G401 (cell line): ENCODE measurements at places on chromosomes 3 and 15. TPM values are rescaled to one million over a fixed set of nuclear protein-coding genes. Genes with fewer than 3 reads are reported as not detected.

The DNASE1L3 gene
- not detected in 2 replicates for total RNA-seq

The QTRT2 gene
- total RNA-seq, result 34.7 and 38.6 TPM in 2 replicates

The PLA2G4E gene
- not detected in 2 replicates for total RNA-seq

The SLC28A2 gene
- not detected in 2 replicates for total RNA-seq

The DCP1A gene
- 17.8 and 29.8 TPM in 2 replicates for total RNA-seq

The TJP1 gene
- 36.8 and 59.5 TPM in 2 replicates for total RNA-seq

The CCR3 gene
- 1.1 and 11.5 TPM in 2 replicates for total RNA-seq

The MAP1A gene
- total RNA-seq, result 10.0 and 16.4 TPM in 2 replicates

The NPAP1 gene
- not detected in 2 replicates for total RNA-seq

The CPEB1 gene
- total RNA-seq, result 20.6 and 34.0 TPM in 2 replicates

The RETNLB gene
- total RNA-seq, result not detected in 2 replicates

The XCR1 gene
- 0.06 TPM in 1 of 2 replicates, not detected in the other for total RNA-seq

The GOLGA8J gene
- not detected in 2 replicates for total RNA-seq

The TAGLN3 gene
- total RNA-seq, result not detected in 2 replicates

DNA sequence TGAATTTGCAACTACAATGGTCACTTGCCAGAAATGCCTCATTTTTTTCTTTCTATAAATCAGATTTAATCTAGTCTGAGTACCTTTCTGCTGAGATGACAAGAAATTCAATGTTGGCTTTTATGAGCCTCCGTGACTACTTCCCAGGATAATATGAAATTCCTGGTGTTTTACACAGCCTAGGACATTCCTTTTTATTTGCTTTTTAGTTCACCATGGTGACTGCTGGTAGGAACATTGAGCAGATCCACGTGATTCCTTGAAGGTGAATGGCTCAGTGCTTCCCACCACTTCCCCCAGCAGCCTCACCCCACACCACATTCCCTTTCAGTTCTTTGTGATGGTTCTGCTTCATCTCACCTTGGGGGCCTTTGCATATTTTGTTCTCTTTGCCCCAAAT is 4.3 kb upstream of the NPTN start:
- DNase-seq, result no peak

DNA sequence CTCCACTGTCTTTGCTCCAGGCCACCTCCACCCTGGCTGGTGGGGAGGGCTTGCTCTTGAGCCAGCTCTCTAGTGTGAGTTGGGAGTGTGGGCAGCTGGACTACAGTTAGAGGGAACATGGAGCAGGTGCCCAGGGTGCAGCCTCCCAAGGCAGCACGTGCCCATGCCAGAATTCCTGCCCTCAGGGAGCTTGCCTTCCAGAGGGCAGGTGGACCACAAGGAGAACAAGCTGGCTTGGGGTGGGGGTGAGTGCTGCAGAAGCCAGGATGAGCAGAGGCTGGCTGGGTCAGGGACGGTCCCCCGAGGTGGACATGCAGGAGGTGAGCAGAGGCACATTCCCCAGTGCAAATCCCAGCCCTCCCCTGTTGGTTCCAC is 89.5 kb downstream of the VGLL4 start:
- DNase-seq, result no peak

DNA sequence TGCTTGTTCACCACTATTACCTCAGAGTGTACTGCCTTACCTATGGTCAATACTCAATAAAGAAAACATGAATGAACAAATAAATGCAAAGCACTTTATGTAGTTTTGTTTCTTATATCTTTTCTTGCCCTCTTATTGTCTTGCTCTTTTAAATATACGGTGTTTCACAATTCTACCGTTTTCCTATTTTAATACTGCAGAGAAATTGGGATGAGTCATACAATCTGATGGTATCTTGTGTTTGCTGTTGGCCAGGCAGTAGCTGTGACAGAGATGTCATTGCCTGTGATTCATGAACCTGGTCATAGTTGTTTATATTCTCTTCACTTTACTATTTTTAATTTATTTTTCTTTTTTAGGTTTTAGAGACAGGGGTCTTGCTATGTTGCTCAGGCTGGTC is 48.3 kb downstream of the SERP1 start:
- no peak for DNase-seq

DNA sequence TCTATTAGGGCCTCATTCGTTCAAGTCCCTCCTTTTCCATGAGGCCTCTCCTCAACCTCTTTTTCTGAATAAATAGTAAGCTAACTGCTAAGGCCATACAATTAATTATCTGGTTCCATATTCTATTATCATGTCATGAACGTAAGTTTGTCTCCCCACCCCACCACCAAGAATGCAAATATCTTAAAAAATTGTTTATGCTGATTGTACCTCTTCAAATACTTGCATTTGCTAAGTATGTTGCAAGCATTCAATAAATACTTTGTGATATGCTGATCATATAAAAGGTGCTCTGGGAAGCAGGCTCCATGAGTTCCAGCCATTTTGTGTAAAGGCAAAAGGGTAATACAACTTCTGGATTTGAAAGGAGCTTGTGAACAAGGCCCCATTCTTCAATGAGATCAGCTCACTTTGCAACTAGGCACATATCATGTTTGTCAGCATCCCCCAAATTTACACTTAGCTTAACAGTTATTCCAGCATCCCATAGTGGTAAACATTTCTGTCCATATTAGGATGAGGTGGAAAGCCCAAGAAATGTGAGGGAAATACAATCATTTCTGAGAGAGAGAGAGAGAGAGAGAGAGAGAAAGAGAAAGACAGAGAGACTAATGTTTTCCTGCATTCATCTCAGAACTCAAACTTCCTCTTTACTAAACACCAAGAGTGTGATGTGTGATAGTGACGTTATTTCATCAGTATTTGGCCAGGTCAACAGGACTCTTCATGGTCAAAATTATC is 33.2 kb downstream of the SLC12A8 start:
- no peak for DNase-seq

GRCh38 chr3:81643721-81644120 is 117.7 kb downstream of the GBE1 start:
- peak; percentile 75 for DNase-seq

- no peak for DNase-seq
Measured at GRCh38 chr3:7585052-7585451, 724.1 kb downstream of the GRM7 start.

GRCh38 chr3:139718415-139718814 is 40.6 kb upstream of the NMNAT3 start:
- DNase-seq, result peak; percentile 46

- DNase-seq, result peak; percentile 50
Measured at GRCh38 chr3:188241072-188241471, 87.1 kb downstream of the LPP start.

DNA sequence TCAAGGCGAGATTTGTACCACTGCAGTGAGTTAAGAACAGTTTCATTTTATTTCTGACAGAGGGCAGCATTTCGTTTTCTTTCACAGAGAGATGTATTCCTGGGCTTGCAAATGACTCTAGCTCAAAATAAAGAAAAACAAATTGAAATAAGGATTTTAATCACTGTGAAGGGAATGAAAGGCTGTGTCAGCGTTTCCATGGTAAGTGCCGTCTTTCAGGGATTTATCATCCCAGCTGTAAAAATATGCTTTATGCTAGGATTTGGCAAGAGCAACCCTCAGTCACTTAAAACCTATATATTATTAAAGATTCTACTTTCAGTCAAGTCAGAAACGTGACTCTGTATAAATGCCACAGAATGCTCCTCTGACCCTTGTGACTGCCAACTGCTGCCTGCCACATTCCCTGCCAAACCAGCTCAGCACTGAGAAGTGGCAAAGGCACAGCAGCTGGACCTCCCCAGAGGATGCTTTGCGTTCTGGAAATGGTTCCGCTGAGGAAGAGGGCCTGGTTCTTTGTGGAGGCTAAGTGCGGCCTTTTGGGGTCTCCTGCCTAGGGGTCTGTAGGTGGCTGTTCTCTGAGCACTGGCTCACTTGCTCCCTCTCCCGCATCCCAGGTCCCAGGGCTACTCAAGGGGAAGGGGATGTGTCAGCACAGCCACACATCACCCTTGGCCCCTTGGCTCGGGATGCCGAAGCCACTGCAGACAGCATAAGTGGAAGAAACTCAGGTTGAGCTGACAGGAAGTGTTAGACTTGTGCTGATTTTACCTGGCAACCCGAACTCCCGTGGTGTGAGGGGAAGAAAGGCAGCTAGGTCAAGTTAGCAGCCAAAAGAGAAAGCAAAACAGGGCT is 56.6 kb upstream of the POMGNT2 start:
- peak; percentile 89 for DNase-seq

GRCh38 chr3:72331076-72331475 is 517.2 kb downstream of the SHQ1 start:
- peak; percentile 8 for DNase-seq

GRCh38 chr15:48385031-48385830 is 54.0 kb downstream of the DUT start:
- no peak for DNase-seq

DNA sequence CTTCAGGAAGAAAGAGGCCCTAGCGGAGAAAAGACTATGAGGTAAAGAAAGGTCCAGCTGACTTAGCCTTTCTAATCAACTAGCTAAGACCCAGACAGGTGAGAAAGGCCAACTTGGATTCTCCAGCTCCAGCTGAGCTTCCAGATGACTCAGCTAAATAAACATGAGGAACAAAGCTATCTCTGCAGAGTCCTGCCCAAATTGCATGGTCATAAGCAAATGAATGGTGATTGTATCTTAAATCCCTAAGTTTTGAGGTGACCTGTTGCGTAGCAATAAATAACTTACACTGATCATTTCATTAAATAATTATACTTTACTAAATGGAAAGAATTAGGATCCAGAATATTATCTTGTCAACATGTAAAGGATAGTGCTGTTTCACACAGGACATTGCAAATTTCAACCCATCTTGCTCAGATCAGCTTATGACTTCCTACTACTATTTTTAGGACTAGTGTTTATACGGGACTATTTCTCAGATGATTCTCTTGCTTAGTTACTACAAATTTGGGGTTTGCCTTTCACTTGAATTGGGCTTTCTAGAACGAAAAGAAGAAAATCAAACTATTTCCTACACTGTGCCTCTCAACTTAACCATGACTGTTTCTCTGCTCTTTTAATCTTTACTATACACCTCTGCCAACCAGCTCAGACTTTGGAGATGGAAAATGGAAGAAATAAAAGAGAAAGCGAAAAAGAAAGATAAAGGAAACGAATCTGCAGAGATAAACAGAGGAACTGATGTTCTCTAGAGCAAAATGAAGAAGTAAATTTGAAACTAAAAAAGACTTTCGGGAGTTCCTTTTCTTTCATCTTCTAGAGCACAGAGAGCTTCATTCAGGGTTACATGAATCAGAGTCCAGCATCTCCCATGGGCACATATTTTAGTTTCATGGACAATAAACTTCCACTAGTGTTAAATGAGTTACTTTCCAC is 6.6 kb upstream of the ADGRG7 start:
- no peak for DNase-seq

DNA sequence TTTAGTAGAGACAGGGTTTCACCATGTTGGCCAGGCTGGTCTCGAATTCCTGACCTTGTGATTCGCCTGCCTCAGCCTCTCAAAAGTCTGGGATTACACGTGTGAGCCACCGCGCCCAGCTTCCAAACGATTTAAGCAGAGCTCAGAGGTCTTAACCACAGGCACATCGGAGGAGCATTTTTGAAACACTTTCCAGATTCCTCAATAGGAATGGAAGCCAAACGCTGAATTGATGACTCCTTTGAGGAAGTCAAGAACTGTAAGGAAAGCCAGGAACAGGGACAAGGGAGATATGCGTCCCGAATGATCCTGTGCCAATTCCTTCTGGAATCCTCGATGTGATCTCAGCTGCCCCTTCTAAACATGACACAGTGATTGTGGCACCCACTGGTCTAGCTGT is 40.0 kb downstream of the TRH start:
- DNase-seq, result no peak

- no peak for DNase-seq
Measured at GRCh38 chr3:160851629-160852210, 95.7 kb downstream of the PPM1L start.

GRCh38 chr3:105715372-105715771 is 153.4 kb downstream of the CBLB start:
- no peak for DNase-seq

GRCh38 chr3:61699622-61700021 is 138.3 kb downstream of the PTPRG start:
- no peak for DNase-seq

GRCh38 chr15:66252685-66253417 is 699 bp downstream of the MEGF11 start:
- peak; percentile 29 for DNase-seq

DNA sequence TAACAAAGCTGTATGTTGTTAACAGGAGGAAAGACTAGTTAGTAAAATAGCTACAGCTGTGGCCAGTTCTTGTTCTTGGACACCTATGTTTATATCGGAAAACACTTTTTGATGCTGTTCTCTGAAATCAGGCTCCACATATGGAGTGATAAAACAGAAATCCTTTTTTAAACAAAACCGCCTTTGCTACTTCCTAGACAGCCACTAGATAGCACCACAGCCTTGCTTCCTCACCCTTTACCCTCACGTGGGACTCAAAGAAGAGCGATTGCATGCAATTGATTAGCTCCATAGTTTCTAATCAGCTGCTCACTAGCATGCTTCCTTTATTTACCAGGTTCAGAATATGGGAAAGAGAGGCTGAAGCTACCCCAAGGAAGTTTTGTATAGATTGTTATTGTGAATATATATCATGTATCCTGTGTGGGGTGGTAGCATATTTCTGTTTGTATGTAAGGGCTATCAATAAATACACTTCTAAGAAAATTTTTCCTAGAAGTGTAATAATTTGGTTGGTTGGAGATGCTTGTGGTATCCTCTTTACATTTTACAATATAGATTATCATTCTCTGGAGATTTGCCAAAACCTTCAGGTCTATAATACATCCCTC is 4.3 kb upstream of the MTFMT start:
- peak; percentile 45 for DNase-seq

- DNase-seq, result peak; percentile 93
Measured at GRCh38 chr3:169966428-169966950, at the start of gene SEC62. SEC62 (plus strand) TSS chr3:169966807; CDS start chr3:169966823, 16 bp downstream.

DNA sequence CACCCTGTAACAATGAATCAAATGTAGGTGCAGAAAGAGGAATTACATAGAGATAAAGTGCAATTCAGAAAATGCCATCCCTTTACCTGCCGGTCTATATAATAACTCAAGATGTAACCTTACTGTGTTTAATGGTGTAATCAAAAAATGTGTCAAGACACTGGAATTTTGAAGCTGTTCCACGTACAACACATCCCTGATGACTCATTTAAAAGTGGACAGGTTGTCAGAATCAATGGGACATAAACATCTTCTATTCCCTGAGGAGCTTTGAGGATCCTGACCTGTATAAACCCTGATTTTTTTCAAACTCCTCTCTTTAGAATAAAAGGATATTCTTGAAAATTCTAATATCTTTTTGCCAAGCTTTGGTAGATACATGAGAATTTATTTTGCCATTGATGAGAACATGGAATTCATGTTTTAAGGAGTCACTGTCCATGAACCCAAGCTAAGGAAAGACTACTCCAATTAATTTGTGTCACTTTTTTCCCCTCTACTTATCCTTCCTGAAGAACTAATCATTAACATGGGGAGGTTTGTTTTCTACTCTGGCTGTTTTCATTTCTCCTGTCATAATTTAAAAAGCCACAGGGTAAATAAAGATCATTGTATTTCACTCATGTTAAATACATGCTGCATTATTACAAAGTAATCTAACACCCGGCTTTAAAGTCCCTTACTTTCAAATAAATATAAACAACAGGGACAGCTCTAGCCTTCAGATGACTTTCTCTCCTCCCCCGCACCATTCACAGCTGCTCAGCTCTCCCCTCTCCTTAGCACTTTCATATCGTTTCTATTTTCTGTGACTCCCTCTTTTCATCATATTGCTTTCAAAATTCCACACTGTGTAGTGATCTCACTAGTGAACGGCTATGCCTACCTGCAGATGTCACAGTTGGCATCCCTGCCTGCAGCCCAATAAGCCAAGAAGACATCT is 138.3 kb downstream of the TAFA4 start:
- DNase-seq, result no peak
